ENCODE measurements at places on chromosomes 4 and X.

DNA sequence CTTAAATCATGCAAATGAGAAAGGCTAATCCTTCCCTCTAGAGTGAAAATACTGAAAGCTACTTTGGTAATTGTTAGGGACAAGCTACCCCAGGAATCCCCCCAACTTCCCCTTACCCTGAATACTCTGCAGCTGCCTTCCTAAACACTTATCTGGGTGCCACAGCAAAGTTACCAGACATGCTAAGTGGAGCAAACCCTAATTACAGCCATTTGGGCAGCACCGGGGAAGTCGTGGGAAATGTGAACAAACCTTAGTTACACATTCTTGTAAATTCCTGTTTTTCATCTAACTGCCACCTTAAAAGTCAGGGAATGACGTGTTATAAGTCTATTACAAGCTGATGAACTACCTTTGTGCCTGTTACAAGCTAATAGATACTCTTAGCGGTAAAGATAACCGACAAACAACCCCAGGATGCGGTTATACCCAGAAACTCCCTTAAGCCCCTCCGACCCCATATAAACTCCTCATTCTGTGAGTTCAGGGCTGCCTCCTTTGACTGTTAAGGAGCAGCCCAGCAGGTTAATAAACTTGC, 66.0 kb upstream of the PLAC8 start:
- no peak for DNase-seq

GRCh38 chrX:626745-627509, 3.7 kb upstream of the SHOX start:
- DNase-seq: no peak

DNA sequence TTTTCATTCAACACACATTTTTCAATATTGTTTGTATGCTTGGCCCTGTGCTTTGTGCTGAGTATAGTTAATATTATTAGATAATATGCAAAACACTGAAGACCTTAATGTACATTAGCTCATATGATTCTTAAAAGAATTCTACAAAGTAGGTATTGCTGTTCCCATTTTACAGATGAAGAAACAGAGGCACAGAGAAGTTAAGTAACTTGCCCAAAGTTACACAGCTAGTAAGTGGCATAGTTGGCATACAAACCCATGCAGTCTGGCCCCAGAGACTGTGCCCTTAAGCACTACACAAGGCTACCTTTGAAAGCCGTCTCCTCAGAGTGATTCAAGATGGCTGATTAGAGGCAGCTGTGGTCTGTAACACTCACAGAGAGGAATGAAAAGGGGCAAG, 293.4 kb upstream of the F9 start:
- DNase-seq: no peak

- DNase-seq: no peak
These were observed 979 bp downstream of the EFNB1 start for GRCh38 chrX:68829582-68830418.

GRCh38 chr4:182142176-182143085, 100.8 kb upstream of the TENM3 start:
- no peak for DNase-seq

- DNase-seq: no peak
These were observed 54.2 kb upstream of the GRPEL1 start for GRCh38 chr4:7121866-7122653.
